Glomerular endothelial cell (primary cell): ENCODE measurements at places on chromosomes 6 and 20. TPM values are rescaled to one million over a fixed set of nuclear protein-coding genes. Genes with fewer than 3 reads are reported as not detected.

DNA sequence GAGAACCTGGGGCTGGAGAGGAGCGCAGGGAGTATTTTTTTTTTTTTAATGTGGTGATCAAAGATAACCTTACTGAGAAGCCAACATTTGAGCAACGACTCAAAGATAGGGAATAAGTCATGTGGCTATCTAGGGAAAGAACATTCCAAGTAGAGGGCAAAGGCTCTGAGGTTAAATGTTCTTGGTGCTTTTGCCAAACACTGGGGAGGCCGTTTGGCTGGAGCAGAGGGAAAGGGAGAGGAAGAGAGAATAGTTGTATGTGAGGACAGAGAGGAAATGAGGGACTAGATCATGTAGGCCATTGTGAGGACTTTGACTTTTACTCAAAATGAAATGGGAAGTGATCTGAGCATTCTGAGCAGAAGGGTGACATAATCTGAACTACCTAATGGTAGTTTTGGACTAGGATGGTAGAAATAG lies 27.8 kb downstream of the ACSS2 start:
- DNase-seq: no peak

F13A1 gene
- not detected in 2 replicates for total RNA-seq

- no peak for DNase-seq
These were observed 35.7 kb upstream of the SNRPB2 start for GRCh38 chr20:16694161-16694560.

DNA sequence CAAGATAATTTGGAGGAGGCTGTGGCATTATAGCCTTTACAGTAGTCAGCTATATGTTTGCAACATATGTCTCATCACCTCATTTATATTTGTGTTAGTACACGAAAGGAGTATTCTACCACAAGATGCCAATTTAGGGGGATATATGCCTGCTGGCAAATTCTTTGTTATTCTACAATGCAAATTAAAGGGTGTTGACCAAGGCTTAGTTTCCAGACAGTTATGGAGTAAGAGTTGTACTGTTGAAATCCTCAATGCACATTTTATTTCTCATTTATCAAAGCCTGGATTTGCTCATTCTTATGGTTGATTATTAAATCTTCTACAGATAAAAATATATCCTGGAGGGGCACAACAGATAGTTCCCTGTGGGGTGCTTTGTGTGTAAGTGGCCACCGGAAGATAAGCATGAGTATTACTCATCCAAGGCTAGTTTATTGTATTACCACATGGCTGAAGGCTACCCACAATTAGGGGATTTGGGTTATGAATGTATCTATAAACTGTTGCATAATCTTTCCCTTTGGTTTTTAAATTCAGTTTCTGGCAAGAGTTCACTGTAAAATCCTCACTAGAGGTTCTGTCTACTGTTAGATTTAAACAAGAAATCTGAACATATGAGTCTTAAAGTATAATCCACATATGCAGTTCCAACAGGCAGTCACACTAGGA lies 9.0 kb downstream of the CST9 start:
- no peak for DNase-seq

RAB44 gene
- total RNA-seq: 0.06 TPM in 1 of 2 replicates, not detected in the other

GRCh38 chr6:31053873-31054272 lies 43.6 kb downstream of the MUC22 start:
- no peak for DNase-seq

DNA sequence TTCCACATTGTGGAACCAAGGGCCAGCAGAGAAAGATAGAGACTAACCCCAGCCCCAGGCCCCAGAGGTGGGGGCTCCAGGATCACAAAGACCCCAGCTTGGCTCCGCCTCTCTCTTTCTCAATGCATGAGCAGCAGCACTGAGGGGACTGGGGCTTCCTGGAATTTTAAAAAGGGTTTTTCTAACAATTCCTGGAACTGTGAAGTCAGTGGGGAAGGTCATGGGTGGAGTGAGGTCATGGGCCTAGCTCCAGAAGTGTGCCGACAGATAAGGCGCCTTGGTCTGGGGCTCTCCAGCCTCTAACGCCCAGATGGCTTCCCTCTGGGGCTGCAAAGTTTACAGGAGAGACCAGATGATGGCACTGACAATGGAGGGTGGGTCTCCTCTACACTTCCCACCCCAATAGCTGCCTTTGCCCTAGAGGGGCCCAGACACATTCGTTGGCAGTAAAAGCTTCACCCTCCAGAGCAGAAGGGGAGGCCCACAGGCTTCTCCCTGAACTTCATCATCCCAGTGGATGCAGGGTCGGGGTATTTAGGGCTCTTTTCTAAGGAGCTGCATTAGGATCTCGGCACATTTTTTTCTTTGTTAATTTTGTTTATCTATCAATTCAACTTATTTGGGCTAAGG lies 46.9 kb upstream of the CD93 start:
- DNase-seq: no peak

DNA sequence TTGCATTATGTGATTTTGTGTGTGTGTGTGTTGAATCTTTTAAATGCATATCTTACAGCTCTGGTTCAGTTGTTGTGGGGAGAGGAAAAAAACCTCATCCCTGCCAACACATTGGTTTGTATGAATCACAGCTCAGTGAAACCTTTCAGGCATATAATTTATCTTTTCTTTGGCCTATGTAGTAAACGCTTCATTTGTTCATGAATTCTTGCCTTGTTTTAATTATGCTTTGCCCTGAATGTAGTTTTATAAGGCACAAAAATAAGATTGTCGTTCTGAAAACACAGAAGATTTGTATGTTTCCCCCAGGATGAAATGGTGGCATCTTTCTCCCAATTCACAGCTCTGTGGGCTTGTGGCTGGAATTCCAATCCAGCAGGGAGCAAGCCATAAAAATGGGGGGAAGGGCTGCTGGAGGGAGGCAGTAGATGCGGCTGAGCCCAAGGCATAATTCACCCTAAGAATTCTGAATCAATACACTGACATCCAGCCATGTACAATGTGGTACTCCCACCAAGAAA lies 45.1 kb downstream of the BCAS1 start:
- DNase-seq: no peak

DNA sequence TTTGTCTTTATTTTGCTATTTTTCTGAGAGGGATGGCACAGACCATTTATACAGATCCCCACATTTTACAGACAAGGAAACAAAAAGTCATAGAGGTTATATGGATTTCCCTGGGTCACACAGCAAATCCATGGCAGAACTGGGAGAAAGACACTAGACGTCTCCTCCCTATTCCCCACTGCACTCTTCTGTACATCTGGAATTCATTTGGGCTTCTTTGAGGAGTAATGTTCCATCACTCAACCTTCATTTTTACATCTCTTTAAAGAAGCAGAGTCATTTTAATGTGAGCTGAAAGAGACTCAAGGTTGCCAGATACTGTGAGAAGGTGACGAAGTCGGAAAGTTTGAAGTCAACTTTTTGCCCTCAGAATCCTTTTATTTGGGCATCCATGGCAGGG lies 207.3 kb downstream of the OTOR start:
- DNase-seq: no peak

DNA sequence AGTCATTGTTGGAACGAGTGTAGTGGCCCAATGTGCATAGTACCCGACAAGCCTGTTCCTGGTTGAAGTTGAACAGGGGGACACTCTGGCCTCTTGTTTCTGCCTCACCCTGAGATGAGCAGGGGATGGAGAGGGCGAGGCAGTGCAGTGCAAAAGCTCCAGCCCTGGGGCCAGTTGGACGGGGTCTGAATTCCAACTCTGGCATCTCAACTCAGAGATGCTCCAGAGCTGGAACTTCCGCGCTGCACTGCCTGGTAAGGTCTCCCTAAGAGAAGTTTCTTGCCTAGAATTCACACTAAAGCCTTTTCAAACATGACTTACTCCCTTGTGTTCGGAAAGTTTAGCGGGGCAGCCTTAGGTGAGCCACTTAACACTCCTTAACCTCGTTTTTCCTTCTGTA lies 72.3 kb upstream of the SLC22A1 start:
- no peak for DNase-seq

DNA sequence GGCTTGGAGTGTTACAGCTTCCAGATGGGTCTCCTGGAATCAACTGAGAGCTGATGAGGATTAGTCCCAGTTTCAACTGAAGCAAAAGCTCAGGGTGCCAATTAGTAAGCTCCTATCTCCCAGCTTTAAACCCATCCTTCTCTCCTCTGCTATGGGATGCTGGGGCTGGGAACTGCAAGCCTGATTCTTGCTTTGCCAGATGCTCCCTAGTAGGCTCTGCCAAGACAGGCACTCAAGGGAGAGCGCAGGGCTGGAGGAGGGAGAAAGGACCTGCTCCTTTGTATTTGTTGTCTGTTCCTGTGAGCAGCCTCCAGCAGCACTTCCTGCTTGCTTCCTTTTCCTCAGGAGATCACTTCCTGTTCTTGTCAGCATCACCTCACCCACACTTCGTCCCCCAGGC lies 309.7 kb downstream of the KIF16B start:
- no peak for DNase-seq

ADA gene
- total RNA-seq: 35.6 and 55.5 TPM in 2 replicates

- DNase-seq: no peak
These were observed 113.8 kb downstream of the TAF4 start for GRCh38 chr20:61951695-61952533.

DNA sequence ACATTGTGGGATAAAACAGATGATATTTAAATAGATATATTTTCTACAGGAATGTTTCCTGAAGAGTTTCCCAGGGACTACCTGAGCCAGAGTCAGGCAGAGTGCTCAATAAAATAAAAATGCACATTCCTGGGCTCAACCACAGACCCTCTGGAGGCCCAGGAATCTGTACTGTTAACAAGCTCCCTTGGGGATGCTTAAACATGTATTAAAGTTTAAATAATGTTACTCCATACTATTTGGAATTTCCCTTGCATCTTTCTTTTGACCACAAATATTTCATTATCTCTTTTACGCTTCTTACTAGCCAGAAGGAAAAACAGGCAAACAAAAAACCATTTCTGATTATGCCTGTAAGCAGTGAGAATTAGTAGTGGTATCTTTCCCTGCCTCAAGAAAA lies 42.3 kb downstream of the GPR63 start:
- no peak for DNase-seq

CLPSL2 gene
- not detected in 2 replicates for total RNA-seq

GRCh38 chr6:137700751-137701477 lies 166.1 kb upstream of the TNFAIP3 start:
- DNase-seq: no peak

DNA sequence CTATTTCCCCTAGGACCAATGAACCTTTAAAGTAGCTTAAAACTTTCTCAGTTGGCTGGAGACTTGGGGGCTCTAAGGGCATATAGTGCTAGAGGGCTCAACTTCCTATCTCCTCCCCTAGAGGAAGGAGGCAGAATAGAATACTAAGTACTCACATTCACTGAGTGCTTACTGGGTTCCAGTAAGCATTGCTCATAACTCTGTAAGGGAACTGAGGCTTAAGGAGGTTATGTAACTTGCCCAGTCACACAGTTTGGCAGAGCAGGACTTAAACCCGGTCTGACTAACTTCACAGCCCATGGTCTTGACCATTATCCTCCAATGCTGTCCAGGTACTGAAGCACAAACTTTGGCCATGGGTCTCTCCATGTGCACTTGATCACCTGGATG lies 12.5 kb downstream of the SESN1 start:
- no peak for DNase-seq

DNA sequence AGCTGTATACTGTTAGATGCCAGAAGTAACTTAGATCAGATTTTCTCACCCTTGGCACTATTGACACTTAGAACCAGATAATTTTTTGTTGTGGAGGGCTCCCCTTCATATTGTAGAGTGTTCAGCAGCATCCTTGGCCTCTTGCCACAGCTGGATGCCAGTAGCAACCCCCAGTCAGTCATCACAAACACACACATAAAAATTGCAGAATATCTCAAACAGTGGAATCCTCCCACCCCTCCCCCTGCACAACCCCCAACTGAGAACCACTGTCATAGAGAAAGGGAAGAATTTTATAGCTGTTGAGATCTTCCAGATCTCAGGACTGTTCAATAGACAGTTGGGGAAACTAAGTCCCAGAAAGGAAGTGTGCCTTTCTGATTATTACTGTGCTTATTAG lies 81.2 kb upstream of the VSTM2L start:
- DNase-seq: no peak
